Nephron progenitor cell (in vitro differentiated cells): ENCODE measurements at places on chromosomes 12 and 14.

- no peak for DNase-seq
These were observed 73.3 kb downstream of the RPS6KA5 start for GRCh38 chr14:90987140-90987539.

DNA sequence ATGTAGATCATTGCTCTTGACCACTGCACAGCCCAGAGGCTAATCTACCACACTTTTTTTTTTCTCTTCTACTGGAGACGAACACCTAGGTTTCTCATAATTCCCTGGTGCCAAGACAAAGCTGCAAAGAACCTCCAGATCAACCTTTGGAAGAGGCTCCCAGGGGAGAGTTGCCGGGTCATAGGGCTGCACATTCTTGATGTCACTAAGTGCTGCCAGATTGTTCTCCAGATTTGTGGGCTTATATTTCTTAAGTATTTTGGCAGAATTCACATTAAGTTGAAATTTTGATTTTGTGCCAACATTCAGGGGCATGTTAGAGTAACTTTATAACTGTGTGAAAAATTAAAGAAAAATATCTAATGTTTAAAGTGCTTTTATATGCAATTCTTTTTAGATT is 13.5 kb upstream of the PDZRN4 start:
- peak; percentile 8 for DNase-seq

DNA sequence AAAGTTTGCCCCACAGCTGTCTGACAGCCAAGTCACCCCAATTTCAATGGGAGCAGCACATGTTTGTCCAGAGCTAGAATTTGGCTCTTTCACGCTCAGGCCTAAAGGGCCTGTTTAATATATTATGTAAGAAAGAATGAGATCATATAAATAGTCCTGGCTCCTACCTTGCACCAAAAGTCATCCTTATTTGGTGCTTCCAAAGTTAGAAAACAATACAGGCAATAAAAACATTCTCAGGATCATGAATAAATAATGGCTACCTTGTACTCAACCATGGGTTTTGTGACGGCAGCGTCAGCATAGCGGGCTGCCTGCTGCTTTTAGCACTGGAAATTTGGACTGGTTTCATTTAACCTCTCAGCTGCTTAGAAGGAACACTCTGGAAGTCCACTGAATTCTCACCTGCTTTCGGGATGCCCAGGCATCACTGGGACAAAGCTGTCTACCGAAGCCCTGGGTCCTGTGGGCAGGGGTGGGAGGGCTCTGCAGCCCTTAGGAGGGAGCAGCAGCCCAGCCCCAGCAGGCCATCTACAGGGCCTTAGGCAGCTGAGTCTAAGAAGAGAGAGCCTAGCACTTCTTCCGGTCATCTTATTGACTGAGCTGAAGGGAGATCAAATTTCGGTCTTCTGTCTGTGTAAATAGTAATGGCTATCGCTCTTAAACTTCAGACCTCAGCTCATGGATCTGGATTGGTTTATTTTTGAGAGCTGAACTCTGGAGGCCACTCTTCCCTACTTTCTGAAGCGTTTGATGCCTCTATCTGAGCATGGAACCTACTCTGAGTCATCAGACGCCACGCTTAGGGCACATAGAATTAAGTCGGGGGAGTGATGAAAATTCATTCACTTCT is 106.5 kb downstream of the SAMD4A start:
- DNase-seq, result peak; percentile 21

GRCh38 chr14:96911499-96912149 is 114.4 kb downstream of the VRK1 start:
- DNase-seq, result no peak

DNA sequence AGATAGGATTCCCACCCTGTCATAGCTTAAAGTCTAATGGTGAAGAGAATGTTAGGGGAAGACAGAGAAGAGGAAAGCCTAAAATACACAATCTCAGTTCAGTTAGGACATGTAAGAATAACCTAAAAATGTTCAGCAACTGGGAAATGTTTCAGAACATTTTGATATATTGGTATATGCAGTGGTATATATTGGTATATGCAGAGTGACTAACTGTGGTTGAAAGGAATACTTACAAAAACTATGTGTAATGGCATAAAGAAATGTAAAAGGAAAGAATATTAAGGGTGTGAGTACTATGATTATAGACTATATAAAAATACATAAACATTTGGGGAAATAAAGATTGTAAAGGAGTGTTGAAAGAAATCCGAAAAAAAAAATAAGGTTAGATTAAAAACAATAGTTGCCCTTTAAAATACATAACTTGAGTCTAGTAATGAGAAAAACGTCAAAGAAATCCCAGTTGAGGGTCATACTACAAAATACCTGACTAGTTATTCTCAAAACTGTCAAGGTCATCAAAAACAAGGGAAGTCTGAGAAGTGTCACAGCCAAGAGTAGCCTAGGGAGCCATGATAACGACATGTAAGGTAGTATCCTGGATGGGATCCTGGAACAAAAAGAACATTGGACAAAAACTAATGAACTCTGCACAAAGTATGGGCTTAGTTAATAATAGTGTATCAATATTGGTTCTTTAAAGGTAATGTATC is 25.6 kb downstream of the ZDHHC17 start:
- DNase-seq, result no peak

- no peak for DNase-seq
These were observed 209.1 kb downstream of the PAX9 start for GRCh38 chr14:36870776-36871175.
